ENCODE measurements at places on chromosomes 3 and 15.
A peak's percentile ranks its signal among the peaks of the same experiment; 100 is the strongest.

- DNase-seq: no peak
Observed at GRCh38 chr3:123618768-123619484, 34.1 kb upstream of the HACD2 start.

GRCh38 chr15:92047900-92048299 is 194.4 kb downstream of the SLCO3A1 start:
- DNase-seq: no peak

GRCh38 chr3:3605226-3605625 is 194.0 kb upstream of the LRRN1 start:
- no peak for DNase-seq

DNA sequence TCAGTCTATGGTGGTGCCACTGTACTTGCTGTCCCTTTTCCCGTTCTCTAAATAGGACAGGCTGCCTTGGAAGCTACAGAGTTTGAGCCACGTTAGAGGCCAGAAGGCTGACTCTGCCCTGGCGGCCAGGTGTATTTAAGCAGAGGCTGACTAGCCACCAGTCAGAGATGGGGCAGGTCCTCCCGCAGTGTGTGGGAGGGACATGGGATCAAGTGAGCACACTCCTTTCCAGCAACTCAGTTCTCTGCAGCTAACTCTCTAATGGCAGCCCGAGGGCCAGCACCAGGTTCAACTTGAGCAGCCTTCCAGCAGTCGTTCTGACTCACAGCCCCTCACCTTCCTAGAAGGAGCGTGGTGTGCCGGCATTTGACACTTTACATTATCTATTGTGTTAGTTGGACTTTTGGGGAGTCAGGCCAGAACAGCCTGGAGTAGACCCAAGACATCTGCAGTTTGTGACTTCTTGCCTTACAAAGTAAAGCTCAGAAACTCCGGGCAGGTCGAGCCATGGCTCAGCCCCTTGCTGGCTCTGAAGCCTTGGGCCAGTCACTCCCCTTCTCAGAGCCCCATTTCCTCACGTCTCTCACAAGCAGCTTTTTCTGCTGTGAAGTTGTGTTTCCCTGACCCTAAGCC is 46.7 kb upstream of the MYZAP start:
- no peak for DNase-seq

DNA sequence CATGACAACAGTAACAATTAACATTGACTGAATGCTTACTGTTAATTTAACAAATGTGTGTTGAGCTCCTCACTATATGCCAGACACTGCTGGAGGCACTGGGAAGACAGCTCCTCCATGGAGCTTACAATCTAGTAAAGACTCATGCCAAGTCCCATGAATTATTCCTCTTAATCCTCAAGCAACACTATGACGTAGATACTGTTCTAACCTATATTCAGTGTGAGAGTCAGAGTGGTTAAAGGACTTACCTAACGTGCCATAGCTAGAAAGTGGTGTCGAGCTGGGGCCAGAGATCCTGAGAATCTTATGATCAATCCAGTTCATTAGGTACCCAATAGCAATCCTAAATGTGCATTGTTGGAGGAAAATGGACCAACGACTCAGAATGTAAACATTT is 43.6 kb downstream of the MYO1E start:
- DNase-seq: no peak

- no peak for DNase-seq
Observed at GRCh38 chr3:18283680-18284079, 141.5 kb downstream of the SATB1 start.

- DNase-seq: no peak
Observed at GRCh38 chr3:9170851-9171160, 78.6 kb downstream of the SRGAP3 start.

DNA sequence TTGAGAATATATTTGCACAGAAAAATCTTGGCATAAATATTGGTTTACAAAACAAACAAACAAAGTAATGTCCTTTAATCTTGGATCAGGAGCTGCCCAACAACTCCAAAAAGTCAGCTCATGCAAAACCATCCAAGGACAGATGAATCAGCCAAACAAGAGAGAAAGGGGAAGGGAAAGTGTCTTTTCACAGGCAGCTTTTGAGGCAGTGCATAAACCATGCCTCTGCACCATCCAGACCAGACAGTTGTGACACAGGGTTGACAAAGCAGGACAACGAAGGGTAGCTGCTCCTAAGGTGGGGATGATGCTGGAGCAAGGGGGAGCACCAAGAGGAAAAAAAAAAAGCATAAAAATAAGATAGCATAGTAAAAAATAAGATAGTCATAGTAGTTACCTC is 8.7 kb downstream of the CD86 start:
- DNase-seq: no peak

DNA sequence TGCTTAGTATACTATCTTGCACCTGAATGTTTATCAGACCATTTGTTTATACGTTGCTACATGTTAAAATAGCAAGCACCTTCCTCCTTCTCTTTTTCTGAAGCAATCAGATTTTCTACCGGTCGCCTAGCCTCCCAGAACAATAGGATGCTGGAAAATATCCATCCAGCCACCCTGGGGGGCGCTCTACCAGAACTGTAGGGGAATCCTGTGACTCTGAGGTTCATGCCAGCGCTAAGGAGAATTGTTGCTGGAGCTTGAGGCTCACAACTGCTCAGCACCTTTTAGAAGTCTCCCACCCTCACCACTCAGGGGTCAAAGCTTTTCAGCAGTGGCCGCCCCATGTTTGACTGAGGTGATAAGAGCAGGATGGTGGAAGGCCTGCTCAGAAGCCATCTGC is 27.5 kb downstream of the SQOR start:
- no peak for DNase-seq

DNA sequence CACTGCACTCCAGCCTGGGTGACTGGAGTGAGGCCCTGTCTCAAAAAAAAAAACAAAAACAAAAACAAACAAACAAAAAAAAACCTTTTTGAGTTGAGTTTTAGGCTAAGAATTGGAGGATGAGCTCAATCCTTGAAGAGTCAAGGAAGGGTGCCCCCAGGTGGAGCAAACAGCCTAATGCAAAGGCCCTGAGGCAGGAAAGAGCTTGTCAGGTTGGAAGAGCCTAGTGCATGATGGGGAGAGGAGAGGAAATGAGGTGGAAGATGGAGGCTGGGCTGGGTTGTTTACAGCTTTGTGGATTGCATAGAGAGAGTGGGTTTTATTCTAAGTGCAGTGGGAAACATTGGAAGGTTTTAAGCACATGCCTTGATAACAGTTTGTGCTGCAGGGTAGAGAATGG is 2.1 kb upstream of the SNX22 start:
- DNase-seq: no peak

GRCh38 chr15:64845183-64845611 is 3.5 kb downstream of the PLEKHO2 start:
- no peak for DNase-seq

- DNase-seq: no peak
Observed at GRCh38 chr15:92807971-92808571, 92.1 kb upstream of the CHD2 start.

DNA sequence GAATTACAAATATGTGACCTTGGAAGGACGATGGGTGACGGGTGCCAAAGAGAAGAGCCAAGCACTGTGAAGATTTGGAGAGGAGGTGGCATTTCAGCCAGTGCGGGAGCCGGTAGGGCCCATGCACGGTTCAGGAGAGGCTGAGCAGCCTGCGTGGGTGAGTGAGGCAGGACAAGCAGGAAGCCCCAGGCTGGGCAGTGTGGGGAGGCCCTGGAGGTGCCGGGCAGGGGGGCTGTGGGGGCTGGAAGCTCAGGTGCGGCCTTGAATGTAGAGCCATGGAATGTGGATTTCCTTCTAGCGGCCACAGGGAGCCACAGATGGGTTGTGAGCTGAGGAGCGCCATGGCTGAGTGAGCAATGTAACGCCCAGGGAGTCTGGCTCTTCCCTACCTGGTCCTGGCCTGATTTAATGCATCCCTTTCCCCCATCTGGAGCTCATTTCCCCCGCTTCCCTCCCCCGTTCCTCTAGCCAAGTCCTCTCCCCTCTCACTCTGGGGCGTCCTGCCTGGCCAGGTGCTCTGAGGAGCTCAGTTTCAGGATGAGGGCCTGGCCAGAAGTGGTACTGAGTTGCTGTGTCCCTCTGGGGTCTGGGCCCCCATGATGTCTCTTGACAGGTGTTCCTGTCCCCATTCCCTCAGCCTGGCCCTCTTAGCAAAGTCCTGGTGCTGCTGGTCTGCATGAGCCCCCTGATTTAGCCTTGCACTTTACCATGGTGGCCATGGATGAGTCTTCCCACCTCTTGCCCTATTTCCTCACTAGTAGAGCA is 41.8 kb upstream of the IQSEC1 start:
- DNase-seq: no peak

DNA sequence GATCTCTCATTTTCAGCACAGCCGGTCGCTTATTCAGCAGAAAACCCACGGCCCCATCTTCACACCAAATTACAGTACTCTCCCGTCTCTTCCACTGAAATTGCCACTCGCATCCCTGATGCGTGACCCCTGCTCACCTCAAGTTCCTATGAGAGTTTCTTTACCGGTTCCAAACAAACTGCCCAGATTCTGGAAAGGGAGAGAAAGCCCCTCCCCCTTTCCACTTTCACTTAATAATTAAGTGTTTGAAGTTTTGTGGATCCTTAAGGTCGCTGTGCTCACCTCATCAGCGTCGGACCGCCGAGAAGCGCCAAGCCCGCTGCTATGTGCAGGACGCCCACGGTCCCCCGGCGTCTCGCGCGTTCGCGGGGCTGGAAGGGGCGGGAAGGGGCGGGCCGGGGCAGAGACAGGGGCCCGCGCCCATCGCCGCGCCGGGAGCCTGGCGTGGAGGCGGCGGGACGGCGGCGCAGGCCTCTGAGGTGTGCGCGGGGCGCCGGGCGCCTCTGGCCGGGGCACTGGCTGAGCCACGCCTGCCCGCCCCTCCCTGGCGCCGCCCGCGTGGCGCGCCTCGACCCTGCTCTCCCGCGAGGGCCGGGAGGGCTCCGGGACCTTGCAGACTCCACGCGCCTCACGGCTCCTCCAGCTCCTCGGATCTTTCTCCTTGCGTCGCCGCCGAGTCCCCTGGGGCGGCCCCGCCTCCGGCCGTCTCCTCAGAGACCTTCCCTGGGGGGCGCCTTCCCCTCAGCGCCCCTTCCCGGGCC is at the start of gene GPR156:
Gene GPR156, minus strand, starts transcription at position 476 of the 761 bp plus-strand sequence. CDS start 41,124 bp downstream, outside the sequence.
- no peak for DNase-seq

DNA sequence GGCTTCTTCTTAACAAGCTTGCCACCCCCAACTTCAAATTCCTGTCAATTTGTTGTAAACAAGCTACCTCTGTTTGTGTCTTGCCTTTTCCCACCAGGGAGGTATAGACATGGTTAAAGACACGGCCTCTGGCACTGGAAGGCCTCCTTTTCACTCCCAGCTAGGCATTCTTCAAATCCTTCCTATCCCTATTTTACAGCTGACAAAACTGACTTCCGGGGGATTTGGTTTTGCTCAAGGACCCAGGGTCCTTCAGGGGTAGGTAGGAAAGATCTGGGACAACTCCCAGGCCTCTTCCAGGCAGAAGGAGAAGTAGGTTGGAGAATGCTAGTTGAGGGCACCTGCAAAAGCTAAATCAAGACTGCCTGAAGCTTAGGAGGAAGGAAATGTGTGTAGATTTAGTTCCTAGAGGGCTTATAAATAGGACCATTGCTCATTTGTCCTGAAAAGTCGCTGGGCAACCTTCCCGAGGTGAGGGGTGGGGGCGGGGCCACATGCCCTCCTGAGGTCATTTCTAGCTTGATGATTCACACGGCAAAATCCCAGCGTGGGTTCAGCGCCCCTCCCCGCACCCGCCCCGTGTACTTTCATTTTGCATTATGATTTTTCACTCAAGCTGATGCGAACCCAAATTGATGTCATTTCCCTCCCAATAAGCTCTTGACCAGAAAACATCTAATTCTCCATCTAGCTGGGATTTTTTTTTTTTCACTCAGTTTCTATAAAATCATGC is 365.5 kb downstream of the SHQ1 start:
- peak; percentile 68 for DNase-seq

DNA sequence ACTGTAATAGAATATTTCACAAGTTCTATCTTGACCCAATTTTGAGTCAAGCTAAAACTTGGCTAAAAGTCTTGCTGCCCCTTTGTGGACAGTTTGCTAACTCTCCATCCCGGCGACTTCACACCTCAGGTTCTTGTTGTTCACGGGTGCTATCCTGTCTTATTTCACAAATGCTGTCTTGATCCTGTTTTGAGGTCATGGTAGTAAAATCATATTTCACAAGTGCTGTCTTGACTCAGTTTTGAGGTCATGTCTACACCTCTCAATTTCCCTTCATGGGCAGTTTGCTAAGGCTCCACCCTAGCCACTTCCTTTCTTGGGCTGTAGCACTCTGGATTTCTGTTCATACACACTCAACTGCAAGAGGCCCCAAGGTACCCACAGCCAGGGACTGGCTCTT is 45.0 kb upstream of the GK5 start:
- no peak for DNase-seq

- no peak for DNase-seq
Observed at GRCh38 chr15:87731630-87732029, 524.9 kb downstream of the NTRK3 start.

DNA sequence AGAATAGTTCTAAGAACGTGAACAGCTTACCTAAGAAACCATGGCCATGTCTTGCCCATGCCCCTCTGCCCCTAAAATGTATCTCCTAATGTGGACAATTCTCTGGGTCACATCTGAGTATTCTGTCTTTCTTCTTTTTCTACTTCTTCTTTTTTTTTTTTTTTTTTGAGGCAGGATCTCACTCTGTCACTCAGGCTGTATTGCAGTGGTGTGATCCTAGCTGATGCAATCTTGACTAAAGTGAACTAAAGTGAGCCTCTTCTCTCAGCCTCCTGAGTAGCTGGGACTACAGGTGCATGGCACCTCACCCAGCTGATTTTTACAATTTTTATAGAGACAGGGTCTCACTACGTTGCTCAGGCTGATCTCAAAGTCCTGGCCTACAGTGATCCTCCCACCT is 204.8 kb upstream of the ZPLD1 start:
- DNase-seq: no peak

GRCh38 chr3:172107403-172107802 is 68.0 kb downstream of the FNDC3B start:
- DNase-seq: no peak

DNA sequence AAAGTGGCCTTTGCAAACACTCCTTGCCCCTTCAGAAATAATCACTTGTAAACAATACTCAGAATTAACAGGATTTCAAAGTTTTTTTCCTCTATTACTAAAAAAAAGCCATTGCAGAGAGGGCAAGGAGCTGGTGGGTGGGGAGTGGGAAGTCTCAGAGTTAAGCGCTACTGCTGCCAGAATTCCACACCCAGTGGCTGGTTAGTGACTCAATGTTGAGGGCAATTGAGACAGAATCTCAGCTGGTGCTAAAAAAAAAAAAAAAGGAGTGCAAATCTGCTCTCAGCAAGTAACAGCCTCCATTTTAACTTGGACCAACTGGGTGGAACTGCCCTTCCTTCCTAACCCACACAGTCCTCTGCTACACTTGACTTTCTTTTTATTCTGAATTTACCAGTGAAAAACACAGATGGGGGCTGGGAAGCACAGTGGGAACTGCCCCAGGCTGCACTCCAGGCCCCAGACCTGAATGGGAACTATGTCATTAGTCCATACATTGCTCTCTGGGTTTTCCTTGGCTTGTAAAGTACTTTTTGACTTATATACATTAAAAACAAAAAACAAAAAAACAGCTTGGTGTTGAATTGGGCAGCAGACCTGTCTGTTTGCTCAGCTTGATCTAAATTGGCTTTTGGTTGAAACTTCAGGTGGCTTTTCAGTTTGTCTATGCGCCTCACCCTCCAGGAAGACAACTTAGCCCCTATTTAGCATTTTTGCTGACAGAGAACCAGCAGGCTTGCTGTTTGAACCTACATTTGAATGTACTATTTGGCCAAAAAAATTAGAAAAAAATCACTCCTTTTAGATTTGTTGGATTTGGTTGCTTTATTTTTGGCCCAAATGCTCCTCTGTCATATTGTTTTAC is 357.8 kb upstream of the TBL1XR1 start:
- DNase-seq: no peak
